ENCODE measurements at places on chromosomes 2 and 18. TPM values are rescaled to one million over a fixed set of nuclear protein-coding genes. Genes with fewer than 3 reads are reported as not detected.

Gene EMILIN1
- total RNA-seq: 1.1 TPM

Gene C2orf76
- 2.8 TPM for total RNA-seq

Gene ANKRD23
- total RNA-seq: 3.5 TPM

DNA sequence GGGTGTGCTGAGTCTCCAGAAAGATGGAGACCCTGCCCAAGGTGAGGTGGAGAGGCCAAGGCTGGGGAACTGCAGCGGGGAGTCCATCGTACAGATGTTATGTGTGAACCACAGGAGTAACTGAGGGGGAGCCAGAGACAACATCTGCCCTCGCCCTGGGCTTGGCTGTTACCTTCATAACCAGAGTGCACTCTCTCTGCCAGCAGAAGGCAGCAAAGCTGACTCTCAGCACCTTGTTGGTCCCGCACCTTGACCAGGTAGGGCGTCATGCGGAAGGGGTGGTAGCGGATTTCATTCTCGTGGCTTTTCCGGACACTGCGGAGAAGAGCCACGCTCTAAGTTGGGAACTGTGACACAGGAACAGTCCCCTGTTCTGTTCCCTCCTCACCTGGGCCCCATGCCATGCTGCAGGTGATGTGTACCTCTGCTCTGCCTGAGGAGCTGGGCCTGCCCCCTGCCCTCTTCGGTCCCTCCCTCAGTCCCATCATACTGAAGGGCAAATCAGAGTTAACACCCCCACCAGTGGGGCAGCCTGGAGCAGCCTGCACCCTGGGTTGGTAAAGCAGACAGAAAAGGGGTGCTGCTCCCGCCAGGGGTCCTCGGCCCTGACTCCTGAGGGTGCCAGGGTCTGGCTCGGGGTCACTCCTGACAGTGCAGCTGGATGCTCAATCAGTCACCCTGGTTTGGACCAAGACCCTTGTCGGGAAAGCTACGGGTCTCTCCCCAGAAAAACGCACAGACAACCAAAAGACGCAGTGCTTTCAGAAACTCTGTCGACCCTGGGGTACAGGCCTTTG lies 20.3 kb downstream of the PER2 start:
- DNase-seq: no peak

GRCh38 chr2:26631401-26632170 lies 9.6 kb downstream of the CIB4 start:
- DNase-seq: no peak

DNA sequence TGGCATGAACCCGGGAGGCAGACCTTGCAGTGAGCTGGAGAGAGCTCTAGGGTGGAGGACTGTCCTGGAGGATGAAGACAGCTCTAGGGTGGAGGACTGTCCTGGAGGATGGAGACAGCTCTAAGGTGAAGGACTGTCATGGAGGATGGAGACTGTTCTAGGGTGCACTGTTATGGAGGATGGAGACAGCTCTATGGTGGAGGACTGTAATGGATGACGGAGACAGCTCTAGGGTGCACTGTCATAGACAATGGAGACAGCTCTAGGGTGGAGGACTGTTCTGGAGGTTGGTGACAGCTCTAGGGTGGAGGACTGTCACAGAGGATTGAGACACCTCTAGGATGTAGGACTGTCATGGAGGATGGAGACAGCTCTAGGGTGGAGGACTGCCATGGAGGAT lies 21.1 kb upstream of the KCNG2 start:
- DNase-seq: no peak

- no peak for DNase-seq
Observed at GRCh38 chr18:43277164-43277600, at the start of gene SYT4. Gene SYT4 (minus strand): TSS chr18:43277490. CDS start chr18:43277281, 209 bp downstream.

- no peak for DNase-seq
Observed at GRCh38 chr2:136069773-136070172, 48.2 kb downstream of the CXCR4 start.

- no peak for DNase-seq
Observed at GRCh38 chr2:179764710-179765109, 96.7 kb downstream of the ZNF385B start.

DNA sequence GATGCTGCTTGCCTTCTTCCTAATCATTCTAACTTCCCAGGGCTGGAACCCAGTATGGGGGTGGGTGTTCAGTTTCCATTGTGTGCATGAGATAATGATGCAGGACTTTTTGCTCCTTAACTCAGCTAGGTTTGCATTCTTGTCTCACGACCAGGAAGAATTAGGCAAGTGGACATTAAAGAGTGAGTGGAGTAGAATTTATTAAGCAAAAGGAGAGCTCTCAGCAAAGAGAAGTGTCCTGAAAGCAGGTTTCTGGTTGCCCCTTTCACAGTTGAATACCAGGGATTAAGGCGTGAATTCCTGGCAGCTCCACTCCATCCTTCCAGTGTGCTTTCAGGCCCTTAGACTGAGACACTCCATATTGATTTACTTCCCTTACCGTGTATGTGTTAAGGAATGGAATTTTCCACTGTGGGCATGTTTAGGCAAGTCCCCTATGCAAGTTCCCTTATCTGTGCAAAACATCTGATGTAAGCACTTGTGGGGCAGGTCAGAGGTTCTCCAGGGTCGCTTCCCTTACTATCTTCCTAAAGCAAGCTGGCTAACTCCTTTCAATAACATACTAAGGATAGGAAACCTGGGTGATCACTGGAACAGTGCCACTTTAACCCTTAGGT lies 126.5 kb downstream of the GPR39 start:
- DNase-seq: no peak

GRCh38 chr2:19312949-19313348 lies 45.5 kb downstream of the OSR1 start:
- DNase-seq: peak; percentile 71

- DNase-seq: peak; percentile 2
Observed at GRCh38 chr2:35606394-35606793, 749.2 kb upstream of the CRIM1 start.

GRCh38 chr18:13614641-13615288 lies 111.6 kb downstream of the FAM210A start:
- no peak for DNase-seq

- no peak for DNase-seq
Observed at GRCh38 chr18:74905247-74905646, 303.7 kb downstream of the PTGR3 start.

All from HT-29 (cell line).